ENCODE measurements at places on chromosomes 16 and 17. TPM values are rescaled to one million over a fixed set of nuclear protein-coding genes. Genes with fewer than 3 reads are reported as not detected.

KRT32 gene
- not detected for total RNA-seq

KRT12 gene
- not detected for total RNA-seq

PLA2G10 gene
- total RNA-seq: not detected

BICDL2 gene
- 0.18 TPM for total RNA-seq

PERCC1 gene
- not detected for total RNA-seq

CCL4 gene
- 6.4 TPM for total RNA-seq

KRT24 gene
- total RNA-seq: not detected

AXIN1 gene
- 17.0 TPM for total RNA-seq

KRTAP4-9 gene
- not detected for total RNA-seq

PLK1 gene
- 4.7 TPM for total RNA-seq

DNA sequence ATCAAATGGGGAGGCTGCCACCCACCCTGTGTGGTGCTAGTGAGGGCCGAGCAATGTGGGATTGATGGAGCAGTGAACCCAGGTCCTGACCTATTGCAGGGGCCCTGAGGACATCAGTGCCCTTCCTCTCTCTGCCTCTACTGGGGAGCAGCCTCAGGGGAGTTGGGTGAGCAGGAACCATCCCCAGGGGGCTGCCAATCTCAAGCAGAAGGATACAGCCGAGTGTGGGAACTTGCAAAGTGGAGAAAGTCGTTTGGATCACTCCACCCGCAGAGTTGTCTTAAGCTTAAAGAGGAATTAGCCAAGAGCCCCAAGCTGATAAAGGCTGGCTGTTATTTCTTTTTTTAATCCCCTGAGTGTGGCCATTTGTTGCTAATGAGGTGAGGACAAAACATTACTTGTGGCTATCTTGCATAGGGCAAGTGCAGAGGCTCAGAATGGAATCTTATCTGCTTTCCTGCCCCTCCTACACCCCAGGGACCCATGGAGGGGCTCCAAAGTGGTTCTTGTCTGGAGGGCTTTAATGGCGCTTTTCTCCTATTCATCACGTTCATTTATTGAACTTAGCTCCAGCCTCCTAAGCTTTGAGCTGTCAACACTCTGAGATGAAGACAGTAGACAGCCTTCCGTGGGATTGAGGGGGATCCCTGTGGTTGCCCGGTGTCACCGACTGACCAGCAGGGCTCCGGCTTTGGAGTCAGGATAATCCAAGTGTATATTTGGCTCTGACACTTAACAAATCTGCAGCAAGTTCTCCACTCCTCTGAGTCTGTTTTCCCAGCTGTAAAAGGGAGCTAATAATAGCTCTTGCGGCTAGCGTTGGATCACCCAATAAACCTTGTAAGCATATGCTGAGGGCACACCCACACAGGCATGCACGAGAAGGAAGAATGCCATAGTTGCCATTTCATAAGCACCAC lies 45.1 kb downstream of the MYH11 start:
- H3K27me3 ChIP-seq: no peaks in the 10 kb centered on the region
- H3K27ac ChIP-seq: peak overlapping the region; percentile 33
- DNase-seq: peak; percentile 71
- peaks cover 8% of the 10 kb centered on the region for H3K4me1 ChIP-seq

DNA sequence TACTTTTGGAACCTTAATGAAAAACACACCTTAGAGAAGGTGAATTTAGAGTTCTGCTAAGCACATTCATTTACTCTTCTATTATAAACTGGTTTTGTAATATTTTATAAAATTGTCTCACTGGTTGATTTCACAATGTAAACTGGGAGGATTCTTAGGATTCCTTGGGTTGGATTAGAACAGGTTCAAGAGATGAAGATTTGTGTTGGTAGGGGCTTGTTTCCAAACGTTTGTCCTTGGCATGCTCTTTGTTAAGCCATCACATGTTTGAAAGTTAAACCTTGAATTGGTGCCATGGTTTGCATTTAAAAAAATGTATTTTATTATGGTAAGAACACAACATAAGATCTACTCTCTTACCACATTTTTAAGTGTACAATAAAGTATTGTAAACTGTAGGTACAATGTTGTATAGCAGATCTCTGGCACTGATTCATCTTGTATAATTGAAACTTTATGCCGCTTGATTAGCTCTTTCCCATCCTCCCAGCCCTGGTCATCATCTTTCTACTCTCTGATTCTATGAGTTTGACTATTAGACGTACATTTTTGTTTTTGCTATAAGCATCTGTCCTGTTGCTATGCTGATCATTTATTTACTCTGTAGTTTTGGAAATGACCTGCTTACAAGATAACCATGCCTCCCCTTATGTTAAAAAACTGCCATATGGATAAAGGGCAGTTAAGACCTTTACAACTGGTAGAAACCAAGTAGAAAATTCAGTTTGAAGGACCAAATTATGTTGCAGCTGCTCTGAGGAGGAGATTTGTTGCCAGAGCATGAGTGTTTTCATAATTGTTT lies 9.6 kb downstream of the FTO start:
- H3K27ac ChIP-seq: no peak overlapping the region
- DNase-seq: no peak
- H3K36me3 ChIP-seq: no peaks in the 10 kb centered on the region
- H3K4me3 ChIP-seq: no peak overlapping the region

DNA sequence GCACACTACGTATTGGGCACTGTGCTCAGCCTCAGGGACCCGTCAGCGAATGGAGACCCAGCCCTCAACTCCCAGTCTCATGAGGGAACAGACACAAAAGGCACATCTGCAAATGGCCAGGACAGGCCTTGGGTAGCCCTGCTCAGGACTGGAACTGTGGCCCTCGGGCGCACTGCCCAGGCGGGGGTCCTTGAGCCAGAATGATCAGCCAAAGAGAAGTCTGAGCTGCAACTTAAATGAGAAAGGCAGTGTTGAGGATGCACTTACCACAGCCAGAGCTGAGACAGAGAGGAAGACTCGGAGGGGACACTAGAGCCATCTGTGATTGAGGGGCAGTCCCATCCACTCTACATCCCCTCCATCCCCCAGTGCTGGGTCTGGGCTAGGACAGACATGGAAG lies 117.3 kb downstream of the C16orf95 start:
- no peak overlapping the region for H3K27ac ChIP-seq
- no peak for DNase-seq
- no peak overlapping the region for H3K4me3 ChIP-seq
- no peaks in the 10 kb centered on the region for H3K27me3 ChIP-seq
- H3K36me3 ChIP-seq: no peaks in the 10 kb centered on the region
- no peaks in the 10 kb centered on the region for H3K4me1 ChIP-seq

- DNase-seq: peak; percentile 70
- H3K27me3 ChIP-seq: no peaks in the 10 kb centered on the region
- H3K4me1 ChIP-seq: no peaks in the 10 kb centered on the region
- no peaks in the 10 kb centered on the region for H3K36me3 ChIP-seq
- no peak overlapping the region for H3K27ac ChIP-seq
- no peak overlapping the region for H3K4me3 ChIP-seq
These were observed 9.9 kb upstream of the NAGS start for GRCh38 chr17:43994272-43995149.

DNA sequence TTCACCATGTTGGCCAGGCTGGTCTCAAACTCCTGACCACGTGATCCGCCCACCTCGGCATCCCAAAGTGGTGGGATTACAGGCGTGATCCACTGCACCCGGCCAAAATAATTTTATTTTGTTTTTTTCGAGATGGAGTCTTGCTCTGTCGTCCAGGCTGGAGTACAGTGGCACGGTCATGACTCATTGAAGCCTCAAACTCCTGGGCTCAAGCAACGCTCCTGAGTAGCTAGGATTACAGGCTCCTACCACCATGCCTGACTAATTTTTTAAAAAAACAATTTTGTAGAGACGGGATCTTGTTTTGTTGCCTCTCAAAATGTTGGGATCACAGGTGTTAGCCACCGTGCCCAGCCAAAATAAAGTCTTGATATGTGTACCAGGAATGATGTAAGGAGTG lies 2.4 kb upstream of the TTLL6 start:
- no peaks in the 10 kb centered on the region for H3K36me3 ChIP-seq
- H3K27ac ChIP-seq: no peak overlapping the region
- H3K4me3 ChIP-seq: no peak overlapping the region
- no peaks in the 10 kb centered on the region for H3K27me3 ChIP-seq
- no peak for DNase-seq

DNA sequence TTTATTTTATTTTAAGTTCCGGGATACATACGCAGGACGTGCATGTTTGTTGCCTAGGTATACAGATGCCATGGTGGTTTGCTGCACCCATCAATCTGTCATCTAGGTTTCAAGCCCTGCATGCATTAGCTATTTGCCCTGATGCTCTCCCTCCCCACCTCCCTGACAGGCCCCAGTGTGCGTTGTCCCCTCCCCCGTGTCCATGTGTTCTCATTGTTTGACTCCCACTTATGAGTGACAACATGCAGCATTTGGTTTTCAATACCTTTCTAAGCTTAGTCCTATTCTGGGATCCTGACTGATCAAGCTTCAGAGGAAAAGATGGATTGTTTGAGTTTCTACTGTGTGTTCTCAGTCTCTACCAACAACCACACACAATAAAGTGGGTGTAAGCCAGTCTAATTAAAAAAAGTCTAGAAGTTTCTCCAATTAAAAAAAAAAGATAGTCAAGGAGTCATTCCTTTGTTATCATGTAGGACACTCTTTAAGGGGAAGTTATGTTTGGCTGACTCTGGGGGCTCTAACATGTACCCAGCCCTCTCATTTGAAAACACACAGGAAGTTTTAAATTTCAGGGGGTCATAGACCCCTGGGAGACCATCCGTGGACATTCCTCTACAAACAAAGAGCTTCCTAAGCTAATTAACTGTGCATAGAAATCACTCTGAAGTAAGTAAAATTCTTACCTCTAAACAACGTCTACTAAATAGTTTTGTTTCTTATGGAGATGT lies 66.3 kb upstream of the ADAMTS18 start:
- H3K27ac ChIP-seq: no peak overlapping the region
- H3K36me3 ChIP-seq: no peaks in the 10 kb centered on the region
- H3K4me1 ChIP-seq: no peaks in the 10 kb centered on the region
- H3K4me3 ChIP-seq: no peak overlapping the region
- DNase-seq: no peak
- H3K27me3 ChIP-seq: no peaks in the 10 kb centered on the region

GRCh38 chr17:35447499-35447898 lies 1.1 kb downstream of the SLFN13 start:
- no peaks in the 10 kb centered on the region for H3K36me3 ChIP-seq
- H3K4me1 ChIP-seq: no peaks in the 10 kb centered on the region
- H3K27me3 ChIP-seq: no peaks in the 10 kb centered on the region
- H3K27ac ChIP-seq: no peak overlapping the region

DNA sequence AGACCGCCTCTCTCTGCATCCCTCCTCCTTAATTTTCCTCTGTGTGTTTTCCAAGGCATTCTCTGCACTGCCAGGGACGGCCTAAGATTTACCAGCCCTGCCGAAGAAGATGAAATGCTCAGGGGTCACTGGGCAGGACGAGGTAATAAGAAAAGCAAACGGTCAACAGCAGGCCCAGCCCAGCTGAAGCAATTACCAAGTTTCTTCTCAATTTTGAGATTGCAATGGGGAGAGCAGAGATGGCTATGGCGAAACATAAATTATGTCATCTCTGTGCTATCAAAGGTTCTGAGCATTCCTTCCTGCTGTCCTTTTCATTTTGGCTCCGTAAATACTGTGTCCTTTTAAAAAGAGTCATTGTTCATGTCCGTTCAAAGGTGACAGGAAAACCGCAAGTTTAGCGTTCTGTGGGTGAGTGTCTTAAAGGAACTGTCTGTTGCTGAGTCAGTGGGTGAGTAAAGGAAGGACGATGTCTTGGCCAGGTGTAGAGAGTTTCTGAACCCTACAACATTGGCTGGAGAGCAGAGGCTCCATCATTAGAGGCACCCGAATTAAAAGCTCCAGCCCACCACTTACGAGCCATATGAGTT lies 753.9 kb upstream of the EEF2KMT start:
- H3K36me3 ChIP-seq: no peaks in the 10 kb centered on the region
- no peak overlapping the region for H3K4me3 ChIP-seq
- H3K4me1 ChIP-seq: no peaks in the 10 kb centered on the region

- no peak for DNase-seq
- H3K27me3 ChIP-seq: no peaks in the 10 kb centered on the region
- H3K4me1 ChIP-seq: no peaks in the 10 kb centered on the region
- H3K27ac ChIP-seq: no peak overlapping the region
These were observed 177.7 kb upstream of the CIBAR2 start for GRCh38 chr16:85289760-85290625.

DNA sequence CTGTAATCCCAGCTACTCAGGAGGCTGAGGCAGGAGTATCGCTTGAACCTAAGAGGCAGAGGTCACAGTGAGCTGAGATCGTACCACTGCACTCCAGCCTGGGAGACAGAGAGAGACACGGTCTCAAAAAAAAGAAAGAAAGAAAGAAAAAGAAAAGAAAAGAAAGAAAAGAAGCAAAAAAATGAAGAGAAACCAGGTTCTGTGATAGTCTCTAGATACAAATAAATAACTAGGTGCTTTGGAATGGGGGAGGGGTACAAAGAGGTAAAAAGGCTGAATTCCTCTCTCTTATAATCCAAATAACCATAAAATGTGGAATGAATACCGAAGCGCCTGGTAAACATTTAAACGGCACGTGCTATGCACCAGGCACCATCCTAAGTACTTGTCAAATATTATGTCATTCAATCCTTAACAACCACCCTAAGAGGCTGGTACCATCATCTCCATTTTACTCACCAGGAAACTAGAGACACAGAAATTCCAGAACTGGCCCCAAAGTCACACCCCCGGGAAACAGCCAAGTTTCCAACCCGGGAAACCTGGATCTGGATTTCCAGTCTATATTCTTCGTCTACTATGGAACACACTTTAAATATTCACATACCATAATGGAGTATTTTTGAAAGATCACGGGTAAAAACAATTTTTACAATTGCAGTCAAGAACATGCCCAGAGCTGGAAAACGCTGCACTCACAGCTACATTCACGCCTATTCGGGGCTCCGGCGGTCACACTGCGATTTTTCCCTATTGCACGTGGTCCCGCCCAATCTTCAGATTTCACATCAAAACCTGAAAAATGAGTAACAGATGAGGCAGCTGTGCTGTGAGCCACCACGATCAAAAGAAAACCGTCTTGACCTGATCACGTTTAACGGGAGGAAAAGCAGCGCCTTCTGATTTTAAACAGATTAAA lies 10.5 kb downstream of the NXN start:
- no peaks in the 10 kb centered on the region for H3K36me3 ChIP-seq
- H3K4me1 ChIP-seq: no peaks in the 10 kb centered on the region
- H3K27ac ChIP-seq: no peak overlapping the region

GRCh38 chr17:62724398-62725146 lies 83.5 kb downstream of the MARCHF10 start:
- no peak overlapping the region for H3K27ac ChIP-seq
- H3K36me3 ChIP-seq: no peaks in the 10 kb centered on the region
- no peaks in the 10 kb centered on the region for H3K27me3 ChIP-seq
- DNase-seq: no peak
- no peak overlapping the region for H3K4me3 ChIP-seq

GRCh38 chr16:79415983-79416640 lies 184.4 kb downstream of the MAF start:
- no peak overlapping the region for H3K4me3 ChIP-seq
- H3K27ac ChIP-seq: no peak overlapping the region
- no peaks in the 10 kb centered on the region for H3K27me3 ChIP-seq
- DNase-seq: no peak

DNA sequence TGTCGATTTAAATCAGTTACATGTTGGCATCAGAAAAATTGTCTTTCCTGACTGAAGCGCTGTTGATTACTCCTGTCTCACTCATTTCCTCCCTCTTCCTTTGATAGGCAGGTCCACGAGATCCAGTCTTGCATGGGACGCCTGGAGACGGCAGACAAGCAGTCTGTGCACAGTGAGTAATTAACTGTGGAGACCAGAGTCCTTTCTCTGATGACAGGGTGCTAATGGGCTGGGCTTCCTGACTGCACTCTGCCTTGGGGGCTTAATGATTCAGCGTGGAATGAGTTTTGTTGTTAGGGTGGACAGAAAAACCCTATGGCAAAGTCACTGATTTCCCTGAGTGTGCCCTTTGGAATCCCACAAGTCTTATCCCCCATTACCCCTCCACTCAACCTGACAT lies 6.5 kb downstream of the GOSR2 start:
- H3K36me3 ChIP-seq: peaks cover 4% of the 10 kb centered on the region
- no peak overlapping the region for H3K4me3 ChIP-seq
- no peak for DNase-seq
- H3K27ac ChIP-seq: no peak overlapping the region
